ENCODE measurements at places on chromosomes 1 and 21.

DNA sequence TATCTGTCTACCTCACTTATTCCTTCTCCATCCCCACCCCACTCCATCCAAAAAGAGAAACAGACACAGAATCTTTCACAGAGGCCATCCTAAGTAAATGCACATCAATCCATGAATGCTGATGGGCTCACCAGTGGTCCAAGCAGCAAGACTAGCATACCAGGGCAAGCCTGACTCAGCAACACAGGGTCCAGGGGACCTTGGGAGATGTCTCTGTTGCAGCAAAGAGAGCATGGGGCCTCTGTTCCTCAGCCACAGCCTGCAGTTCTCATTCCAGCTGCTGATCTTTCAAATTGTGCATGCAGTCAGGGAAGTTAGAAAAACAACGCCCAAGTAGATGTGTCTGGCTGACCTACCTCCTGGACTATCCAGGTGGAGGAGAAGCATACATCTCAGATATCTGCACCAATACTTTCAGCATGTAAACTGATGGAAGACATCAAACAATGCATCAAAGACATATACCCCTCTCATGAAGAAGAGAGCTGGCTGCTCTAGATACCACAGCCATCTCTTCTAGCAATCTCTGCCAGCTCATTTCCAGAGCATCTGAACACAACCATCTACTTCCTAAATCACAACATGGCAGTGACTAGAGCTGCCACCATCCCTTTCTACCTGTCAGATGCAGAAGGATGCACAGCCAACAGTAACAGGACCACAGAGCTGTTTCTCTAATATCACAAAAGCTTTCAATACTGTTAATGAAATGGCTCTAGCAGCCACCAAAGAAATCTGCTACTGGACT, 54.5 kb downstream of the CD34 start:
- no peak for DNase-seq

DNA sequence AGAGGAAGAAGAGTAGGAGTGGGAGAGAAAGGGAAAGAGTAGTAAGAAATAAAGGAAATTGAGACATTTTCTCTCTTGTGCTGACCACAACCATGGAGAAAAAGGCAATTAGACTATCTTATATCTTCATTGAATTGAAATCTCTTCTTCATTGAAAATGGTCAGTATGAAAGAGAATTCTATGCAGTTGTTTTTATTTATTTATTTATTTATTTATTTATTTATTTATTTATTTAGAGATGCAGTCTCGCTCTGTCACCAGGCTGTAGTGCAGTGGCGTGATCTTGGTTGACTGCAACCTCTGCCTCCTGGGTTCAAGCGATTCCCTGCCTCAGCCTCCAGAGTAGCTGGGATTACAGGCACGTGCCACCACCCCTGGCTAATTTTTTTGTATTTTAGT, 447.1 kb downstream of the PTPRC start:
- no peak for DNase-seq

DNA sequence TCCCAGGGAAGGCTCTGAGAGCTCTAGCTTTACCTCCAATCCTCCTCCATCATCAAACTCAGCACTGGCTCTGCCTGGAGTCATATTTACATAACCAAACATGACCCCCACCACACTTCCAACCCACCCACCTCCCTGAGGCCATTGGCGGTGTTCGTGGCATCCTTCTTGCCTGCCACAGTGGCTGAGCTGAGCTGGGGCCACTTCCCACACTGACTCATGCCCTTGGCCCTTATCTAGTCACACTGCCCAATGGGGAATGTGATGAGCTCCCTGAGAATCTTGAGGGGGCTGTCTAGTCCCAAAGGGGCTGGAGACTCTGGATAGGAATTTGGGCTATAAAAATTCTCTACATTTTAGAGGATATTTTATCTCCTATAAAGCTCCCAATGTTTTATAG, 230.9 kb upstream of the IRF2BP2 start:
- no peak for DNase-seq

DNA sequence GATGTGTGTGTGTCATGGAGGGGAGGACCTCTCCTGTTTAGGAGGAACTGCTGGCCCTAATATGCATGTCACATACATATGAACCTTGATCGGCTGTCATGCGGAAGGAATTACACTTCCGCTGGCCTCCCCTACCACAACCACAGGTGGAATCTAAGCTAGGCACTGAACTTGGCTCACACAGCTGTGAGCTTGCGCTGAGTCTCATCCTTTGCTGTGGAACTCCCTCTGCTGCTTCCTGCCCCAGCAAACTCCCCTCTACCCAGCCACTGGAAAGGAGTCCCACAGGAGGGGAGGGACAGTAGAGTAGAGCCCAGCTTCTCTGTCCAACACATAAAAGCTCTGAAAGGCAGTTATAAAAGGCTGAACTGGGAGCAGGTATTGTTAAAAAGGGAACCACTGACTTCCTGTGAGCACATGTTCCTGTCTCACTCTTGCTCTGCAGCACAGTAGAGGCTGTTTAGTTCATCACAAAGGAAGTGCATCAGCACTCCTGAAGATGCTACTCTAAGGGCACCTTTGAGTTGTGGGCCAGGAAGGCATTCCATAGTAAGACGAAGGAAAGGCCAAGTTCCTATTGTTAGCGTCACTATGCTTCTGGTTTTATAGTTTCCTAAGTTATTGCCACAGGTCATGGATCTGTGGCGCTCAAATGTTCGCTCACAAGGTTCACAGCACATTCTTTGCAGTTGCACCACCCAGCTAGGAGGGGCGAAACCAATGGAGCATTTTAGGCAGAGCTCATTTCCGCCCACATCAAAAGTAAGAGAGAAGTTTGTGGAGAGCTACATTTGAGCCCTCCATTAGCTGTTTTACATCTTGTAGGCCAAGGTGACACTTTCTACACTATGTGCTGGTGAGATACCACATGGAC, 17.7 kb upstream of the PTPRC start:
- DNase-seq, result no peak

Data from NCI-H446 treated with DMSO at 0.1 percent for 48 hours (cell line).